ENCODE measurements at places on chromosomes 2 and 18. TPM values are rescaled to one million over a fixed set of nuclear protein-coding genes. Genes with fewer than 3 reads are reported as not detected.

The FAM98A gene
- total RNA-seq, result 28.6 TPM

The VSNL1 gene
- total RNA-seq, result 21.9 TPM

The KCNJ13 gene
- 0.79 TPM for total RNA-seq

The B4GALT6 gene
- total RNA-seq, result 4.4 TPM

The C2orf80 gene
- total RNA-seq, result not detected

The STEAP3 gene
- 3.0 TPM for total RNA-seq

The DTNA gene
- total RNA-seq, result 14.1 TPM

The LONRF2 gene
- total RNA-seq, result 2.8 TPM

The TRABD2A gene
- 1.5 TPM for total RNA-seq

The MAIP1 gene
- 12.8 TPM for total RNA-seq

The ANKRD62 gene
- total RNA-seq, result not detected

The RAX gene
- total RNA-seq, result 0.39 TPM

All from skin of body (tissue), 3 donors.